Glutamatergic neuron (in vitro differentiated cells): ENCODE measurements at places on chromosomes 16 and 17.

DNA sequence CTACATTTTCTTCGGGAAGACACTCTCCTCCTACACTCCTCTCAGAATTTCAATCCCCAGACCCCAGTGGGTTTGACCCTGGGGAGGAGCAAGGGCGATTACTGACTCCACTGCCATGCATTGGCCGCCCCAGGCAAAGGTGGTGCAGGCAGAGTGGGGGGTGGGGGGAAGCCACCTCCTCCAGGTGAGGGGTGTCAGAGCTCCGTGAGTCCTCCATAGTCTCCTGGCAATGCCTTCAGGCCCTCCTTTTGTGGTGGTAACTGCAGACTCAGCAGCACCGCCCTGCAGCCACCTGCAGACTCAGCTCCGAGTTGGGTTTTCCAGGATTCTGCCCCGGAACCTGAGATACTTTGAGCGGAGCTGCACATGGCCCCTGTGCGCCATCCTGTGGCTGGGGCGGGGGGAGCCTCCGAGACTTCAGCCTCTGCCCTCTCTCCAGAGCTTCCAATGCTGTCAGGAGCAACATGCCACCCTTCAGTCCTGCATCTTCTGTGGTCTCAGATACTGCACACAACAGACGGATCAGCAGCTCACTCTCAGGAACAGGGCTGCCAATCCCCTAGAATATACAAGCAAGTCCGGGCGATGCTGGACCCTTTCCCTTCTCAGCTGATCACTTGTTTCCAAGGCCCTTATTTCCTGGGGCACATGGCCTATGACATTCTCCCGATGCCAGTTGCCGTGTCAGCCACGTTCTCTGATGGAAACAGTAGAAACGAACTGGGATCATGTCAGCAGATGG lies 2.4 kb upstream of the SLC47A2 start:
- H3K4me1 ChIP-seq, result peaks cover 2% of the 10 kb centered on the region
- no peaks in the 10 kb centered on the region for H3K36me3 ChIP-seq
- no peak overlapping the region for H3K27ac ChIP-seq
- no peak for DNase-seq

- H3K27me3 ChIP-seq, result peaks cover 5% of the 10 kb centered on the region
- peaks cover 35% of the 10 kb centered on the region for H3K4me1 ChIP-seq
- no peak overlapping the region for H3K27ac ChIP-seq
- no peak for DNase-seq
- H3K36me3 ChIP-seq, result no peaks in the 10 kb centered on the region
These were observed 43.5 kb upstream of the BCAR1 start for GRCh38 chr16:75294773-75295459.

DNA sequence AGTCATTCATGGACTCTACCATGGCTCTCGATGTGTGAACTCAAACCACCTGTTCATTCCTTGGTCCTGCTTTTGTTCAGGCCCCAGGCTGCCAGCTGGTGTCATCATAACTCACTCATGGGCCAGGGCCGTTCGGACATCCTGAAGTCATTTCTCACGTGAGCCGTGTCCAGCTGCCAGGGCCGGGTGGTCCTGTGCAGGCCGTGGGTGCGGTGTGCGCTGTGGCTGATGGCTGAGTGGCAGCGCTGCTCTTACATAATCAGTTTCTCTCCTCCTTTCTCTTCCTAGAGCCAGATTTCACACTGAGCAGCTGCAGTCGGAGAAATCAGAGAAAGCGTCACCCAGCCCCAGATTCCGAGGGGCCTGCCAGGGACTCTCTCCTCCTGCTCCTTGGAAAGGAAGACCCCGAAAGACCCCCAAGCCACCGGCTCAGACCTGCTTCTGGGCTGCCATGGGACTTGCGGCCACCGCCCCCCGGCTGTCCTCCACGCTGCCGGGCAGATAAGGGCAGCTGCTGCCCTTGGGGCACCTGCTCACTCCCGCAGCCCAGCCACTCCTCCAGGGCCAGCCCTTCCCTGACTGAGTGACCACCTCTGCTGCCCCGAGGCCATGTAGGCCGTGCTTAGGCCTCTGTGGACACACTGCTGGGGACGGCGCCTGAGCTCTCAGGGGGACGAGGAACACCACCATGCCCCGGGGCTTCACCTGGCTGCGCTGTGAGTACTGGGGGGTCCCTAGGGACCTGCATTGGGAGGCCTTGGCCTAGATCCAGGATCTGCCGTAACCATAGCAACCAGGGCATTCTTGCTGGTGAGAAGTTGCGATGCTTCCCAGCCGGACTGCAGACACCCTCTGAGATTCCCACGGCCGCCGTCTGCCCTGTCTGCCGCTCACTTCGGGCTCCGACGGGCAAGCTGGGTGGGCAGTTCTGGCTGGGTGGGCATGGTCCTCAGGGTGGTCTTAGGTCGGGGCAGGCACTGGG lies at the start of gene IL34:
TSS of gene IL34 (plus strand) at position 300 of the 982 bp plus-strand sequence. CDS start at position 689, 389 bp downstream.
- peaks cover 9% of the 10 kb centered on the region for H3K36me3 ChIP-seq
- peaks cover 10% of the 10 kb centered on the region for H3K4me1 ChIP-seq
- H3K27me3 ChIP-seq, result peaks cover 2% of the 10 kb centered on the region
- no peak for DNase-seq

DNA sequence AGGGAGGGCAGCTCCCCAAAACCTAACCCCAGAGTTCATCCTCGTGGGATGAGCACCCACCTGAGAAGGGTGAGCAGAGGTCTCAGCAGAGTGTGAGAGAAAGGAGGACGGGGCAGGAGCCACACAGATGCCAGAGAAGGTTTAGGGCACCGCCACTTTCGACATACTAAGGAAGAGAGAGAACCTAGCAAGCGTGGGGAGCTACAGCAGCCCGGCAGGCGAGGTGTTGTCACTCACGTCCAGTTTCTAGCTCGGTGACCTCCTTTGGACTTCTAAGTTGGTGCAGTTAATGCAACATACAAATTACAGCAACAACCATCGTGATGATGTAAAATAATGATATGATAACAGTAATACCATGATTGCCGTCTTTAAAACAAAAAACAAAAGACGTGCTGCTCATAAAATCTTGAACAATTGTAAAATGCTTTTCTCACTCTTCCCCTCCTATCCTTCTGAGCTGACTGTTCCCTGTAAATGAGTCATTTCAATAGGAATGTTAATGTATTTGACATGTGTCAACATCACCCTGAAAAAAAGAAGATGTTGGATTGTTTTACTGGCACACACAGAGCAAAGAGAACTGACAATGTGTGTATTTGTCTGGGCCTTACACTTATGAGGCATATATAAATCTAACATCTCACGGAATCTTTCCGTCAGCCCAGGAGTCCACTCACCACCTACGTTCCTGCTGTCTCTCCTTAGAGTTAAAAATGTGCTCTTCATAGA lies 158.2 kb upstream of the MAF start:
- DNase-seq, result no peak
- H3K36me3 ChIP-seq, result no peaks in the 10 kb centered on the region
- H3K27me3 ChIP-seq, result peaks cover 1% of the 10 kb centered on the region
- no peak overlapping the region for H3K4me3 ChIP-seq
- no peaks in the 10 kb centered on the region for H3K4me1 ChIP-seq
- H3K27ac ChIP-seq, result no peak overlapping the region

DNA sequence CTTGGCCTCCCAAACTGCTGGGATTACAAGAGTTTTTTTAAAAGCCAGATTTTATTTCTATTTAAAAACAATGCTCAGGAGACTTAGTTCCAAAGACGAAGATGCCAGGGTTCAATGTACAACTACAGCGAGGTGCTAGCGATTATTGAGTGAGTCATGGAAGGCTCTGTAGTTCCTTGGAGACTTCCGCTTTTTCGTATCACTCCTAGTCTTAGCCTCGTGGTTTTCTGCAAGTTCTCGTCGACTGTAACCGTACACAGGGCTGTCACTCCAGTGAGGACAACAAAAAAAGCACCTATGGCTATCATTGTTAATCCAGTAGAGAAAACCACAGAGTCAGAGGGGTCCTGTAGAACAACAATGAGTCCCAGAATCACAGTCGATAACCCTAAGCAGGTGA lies 22.7 kb upstream of the ZC3H7A start:
- H3K27me3 ChIP-seq, result no peaks in the 10 kb centered on the region
- no peak for DNase-seq
- H3K4me3 ChIP-seq, result no peak overlapping the region

- DNase-seq, result no peak
- peaks cover 11% of the 10 kb centered on the region for H3K4me1 ChIP-seq
- no peak overlapping the region for H3K4me3 ChIP-seq
- no peaks in the 10 kb centered on the region for H3K27me3 ChIP-seq
These were observed 48.7 kb downstream of the TENT4B start for GRCh38 chr16:50201787-50202186.
